ENCODE measurements at places on chromosomes 11 and 22.

DNA sequence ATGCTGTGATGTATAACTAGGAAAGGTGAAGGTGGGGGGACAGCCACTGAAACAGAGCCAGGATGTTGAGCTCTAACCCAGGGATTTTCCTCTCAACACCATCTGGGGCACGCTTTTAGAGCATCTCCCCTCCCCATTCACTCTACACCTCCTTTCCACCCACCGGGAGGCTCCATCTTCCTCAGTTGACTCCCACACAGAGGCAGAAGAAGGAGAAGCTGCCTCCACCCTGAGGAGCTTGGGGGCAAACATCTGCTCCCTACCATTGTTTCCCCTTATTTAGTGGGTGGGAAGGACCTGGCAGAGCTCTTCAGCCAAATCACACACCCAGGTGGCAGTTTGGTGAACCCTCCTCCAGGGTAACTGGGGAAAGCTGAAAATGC is 50.0 kb upstream of the ADA2 start:
- DNase-seq: no peak

- peak; percentile 64 for DNase-seq
Observed at GRCh38 chr11:116454020-116454645, 318.7 kb downstream of the BUD13 start.

DNA sequence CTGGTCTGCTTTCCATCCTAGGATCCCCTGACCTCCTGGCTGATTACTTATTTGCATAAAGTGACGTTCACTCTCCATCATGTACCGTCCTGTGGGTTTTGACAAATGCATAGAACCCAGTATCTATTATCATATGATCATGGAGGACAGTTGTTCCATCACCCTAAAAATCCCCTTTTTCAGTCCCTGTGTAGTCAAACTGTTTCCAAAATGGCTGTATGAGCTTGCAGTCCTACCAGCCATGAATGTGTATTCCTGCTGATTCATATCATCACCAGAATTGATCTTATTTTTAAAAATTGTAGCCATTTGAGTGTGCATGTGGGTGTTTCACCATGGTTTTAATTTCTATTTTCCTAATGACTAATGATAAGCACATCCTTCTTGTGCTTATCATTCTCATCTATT is 108.8 kb downstream of the MPPED1 start:
- no peak for DNase-seq

DNA sequence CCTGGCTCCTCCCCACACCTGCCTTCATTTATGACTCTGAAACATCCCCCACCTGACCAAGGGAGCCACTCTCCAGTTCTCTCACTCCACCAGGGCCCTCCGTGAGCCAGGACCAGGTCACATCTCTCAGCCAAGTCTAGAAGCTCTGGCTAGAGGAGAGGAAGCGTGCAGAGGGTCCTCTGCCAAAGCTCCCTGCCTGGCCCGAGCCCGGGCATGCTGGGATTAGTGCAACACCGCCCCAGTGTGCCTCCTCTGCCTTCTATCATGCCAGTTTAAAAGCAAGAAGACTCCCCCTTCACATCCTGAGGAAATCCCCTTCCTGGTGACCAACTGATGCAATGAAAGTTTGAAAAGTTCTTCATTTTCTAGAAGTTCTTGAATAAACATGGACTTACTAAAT is 23.5 kb downstream of the TP53AIP1 start:
- DNase-seq: no peak

DNA sequence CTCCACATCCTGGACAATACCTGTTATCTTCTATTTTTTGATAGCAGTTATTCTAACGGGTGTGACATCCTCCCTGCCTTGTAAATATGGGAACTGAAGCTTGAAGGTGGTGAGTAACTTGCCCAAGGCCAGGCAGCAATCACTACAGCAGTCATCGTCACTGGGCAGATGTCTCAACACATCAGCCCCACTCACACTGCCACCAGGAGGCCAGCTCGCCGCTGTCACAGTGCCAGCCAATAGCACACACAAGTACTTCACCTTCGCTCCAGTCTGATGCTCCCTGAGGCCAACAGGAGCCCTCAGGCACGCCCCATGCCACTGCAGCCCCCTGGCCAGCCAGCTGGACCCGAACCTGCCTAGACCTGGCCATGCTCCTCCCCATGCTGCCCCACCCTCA is 4.9 kb upstream of the TTLL1 start:
- DNase-seq: no peak

DNA sequence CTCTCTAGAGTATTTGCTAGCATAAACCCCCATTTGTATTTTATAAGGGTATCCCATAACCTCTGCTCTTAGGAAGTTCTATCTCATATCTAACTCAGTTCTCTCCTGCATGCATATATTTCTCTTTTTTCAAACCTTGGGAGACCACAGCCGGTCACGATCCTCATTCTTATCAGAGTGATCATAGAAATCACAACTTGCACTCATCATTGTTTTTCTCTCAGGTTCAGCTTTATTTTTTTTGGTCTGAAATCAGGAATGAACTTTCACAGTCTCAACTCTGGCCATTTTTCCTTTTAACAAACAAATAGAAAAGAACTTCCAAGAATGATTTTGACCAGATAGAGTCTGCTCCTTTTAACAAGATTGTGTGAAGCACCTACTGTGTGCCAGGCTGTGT is 98.6 kb upstream of the BLID start:
- DNase-seq: peak; percentile 51

GRCh38 chr22:37862570-37863325 is 13.5 kb downstream of the EIF3L start:
- DNase-seq: no peak

- DNase-seq: peak; percentile 65
Observed at GRCh38 chr22:18056161-18056666, 21.6 kb upstream of the PEX26 start.

- DNase-seq: no peak
Observed at GRCh38 chr11:69022260-69022659, 9.2 kb upstream of the MRGPRF start.

DNA sequence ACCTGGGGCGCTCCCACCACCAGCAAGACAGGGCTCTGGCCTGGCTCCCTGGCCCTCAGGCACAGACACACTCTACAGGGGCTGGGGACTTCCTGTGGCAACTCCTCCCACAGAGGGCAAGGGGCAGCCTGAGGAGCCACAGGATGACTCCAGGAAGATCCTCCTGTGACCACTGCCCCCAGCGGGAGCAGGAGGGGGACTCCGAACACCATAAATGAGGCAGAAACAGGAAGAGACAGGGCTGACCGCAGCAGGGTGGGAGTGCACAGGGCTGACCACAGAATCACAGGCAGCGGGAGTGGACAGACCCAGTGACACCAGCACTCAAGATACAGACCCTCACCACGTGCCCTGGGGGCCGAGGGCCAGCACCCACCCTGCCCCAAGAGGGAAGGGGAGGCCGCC is 10.8 kb downstream of the ARAP1 start:
- DNase-seq: no peak

DNA sequence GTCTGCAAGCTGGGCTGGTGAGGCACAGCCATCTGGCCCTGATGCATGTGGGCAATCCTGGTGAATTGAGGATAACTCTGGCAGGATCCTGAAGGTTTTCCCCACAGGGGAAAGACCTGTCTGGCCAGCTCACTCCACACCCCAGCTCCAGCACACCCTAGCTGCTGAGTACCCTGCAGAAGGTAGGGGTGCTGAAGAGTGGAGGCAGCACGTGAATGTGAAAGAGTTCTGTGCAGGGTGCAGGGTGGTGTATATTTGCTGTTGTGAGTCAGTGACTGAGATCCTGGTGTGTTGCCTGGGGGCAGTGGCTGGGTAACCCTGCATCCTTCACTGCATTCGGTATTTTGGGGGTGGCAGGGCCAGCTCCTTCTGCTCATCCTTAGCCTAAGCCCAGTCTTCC is 22.4 kb downstream of the DGAT2 start:
- DNase-seq: no peak

DNA sequence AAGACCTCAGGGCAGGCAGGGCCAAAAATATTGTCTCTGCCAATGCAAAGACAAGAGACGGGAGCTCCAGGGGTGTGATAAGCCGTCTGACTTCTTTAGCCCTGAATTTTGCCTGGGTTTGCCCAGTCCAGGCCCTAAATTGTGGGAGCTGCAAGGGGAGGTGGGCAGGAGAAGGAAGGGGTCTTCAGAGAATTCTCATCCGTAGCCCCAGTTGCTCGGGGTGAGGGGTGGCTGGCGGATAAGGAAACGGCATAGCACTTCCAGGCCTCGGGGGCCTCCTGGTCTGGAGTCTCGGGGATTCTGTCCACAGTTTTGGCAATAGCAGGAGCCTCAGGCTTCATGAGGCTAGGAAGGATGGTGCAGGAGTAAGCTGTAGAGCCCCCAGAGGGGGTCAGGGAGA is 7.4 kb downstream of the CD5 start:
- no peak for DNase-seq

DNA sequence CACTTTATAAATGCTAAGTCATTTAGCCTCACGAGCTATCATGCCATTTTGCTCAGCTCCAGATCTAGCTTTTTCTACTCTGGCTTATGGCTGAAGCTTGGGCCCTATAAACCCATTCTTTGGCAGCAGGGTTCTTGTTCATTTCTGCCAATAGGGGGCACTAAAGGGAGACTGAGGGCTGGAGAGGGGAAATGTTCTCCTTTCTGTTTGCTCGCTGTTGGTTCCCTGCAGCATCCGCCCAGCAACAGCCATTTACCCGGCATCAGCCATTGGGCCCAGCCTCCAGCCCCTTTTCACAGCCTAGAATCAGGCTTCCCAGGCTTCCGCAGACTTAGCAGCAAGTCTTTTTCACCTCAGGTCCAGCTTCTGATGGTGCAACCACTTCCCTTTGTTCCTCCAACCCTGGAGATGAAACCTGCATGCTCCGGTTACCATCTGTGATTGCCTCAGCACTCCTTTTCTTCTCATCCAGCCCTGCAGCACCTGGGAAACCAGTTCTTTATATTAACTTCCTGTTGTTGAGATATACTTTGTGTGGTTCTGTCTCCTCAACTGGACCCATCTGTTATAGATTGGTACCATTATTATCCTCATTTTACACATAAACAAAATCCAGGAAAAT is 4.2 kb upstream of the ME3 start:
- no peak for DNase-seq

DNA sequence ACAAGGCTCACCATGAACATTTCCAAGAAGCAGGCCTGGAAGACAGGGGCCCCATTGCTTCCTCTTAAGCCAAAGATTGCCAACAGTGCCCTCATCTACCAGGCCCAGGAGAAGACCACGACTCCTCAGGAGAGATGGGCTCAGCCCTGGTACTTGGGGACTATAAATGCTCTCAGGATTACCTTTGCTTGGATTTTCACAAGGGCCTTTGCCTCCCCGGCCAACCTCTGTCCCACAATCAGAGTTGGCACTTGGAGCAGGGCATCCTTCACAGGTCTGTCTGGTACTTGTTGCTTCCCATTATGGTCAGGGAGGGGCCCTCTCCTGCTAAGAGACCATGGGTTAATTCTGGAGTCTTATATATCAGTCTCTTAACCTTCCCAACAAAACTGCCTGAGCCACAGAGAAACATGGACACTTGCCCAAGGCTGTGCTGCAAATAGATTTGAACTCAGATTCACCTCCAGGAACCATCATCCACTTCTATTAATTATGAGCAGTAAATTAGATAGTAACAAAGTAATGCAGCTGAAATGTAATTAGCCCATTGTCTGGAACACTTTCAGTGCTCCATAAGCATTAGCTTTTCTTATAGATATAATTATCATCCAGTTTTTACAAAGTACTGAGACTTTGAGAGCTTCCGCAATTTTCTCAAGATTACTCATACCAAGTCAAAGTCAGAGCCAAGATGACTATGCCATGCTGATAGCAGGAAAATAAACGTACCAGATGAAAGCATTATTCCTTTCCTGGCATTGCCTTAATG is 33.5 kb downstream of the POU2AF3 start:
- DNase-seq: no peak

- DNase-seq: no peak
Observed at GRCh38 chr22:30582788-30583545, 8.5 kb upstream of the GAL3ST1 start.

DNA sequence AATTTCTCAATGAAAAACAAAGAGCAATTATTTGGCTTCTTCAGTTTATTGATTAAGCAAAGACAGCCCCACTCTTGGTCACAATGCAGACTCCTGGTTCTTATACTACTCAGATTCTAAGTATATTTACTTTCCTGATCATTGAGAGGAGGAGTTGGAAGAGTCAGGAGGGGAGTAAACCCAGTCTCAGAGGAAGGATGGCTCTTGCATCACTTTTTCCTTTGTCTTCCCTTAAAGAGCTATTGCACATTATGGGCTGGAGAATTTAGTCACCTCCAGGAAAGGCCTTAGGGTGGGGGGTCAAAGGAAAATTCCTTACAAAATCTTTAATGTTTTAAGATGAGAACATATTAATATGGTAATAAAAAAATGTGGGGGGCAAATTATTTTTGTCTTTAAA is 8.1 kb downstream of the SLC17A6 start:
- DNase-seq: no peak

- DNase-seq: no peak
Observed at GRCh38 chr11:131802440-131803115, 432.2 kb downstream of the NTM start.

GRCh38 chr11:134761386-134761785 is 349.3 kb upstream of the B3GAT1 start:
- no peak for DNase-seq

DNA sequence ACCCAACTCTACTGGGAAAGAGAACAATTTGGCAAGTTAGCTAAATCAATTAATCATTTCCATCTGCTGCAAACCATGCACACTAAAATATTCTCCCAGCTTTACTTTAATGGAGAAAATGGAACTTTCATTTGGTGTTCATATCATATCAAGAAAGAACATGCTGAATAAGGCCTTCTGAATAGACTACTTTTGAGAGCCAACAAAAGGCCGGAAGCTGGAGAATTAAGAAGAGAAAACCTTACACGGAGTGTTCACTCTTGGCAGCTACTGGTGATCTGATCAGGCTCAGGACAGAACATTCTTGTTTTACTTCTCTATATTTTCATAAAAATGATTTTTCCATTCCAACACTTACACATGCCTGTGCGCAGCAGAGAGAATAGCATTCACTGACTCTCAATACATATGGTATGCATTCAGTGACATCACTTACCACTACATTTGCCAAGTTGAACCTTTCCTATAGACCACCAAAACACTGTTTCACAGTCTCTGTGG is 165.3 kb downstream of the TTC28 start:
- peak; percentile 41 for DNase-seq

DNA sequence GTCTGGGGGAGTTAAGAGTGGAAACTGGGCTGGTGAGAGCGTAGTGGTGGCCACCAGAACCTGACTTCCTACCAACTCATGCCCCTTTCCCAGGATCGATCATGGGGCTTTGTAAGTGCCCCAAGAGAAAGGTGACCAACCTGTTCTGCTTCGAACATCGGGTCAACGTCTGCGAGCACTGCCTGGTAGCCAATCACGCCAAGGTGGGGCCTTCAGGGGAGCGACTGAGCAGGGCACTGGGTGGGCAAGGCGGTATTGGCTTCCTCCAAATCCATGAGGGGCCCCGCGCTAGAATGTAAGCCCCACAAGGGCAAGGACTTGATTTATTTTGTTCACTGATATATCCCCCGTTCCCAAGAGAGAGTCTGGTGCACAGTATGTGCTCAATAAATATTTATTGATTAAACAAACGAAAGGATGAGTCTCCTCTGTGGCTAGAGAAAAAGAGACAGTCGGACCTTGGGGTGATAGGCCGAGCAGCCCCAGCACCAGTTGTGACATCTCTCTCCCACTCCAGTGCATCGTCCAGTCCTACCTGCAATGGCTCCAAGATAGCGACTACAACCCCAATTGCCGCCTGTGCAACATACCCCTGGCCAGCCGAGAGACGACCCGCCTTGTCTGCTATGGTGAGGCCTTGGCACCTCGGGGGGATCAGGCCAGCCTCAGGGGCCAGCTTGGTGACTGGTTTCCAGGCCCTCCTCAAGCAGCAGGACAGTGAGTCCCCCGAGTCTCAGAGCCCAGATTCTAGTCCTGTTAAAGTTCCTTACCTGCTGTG is 765 bp downstream of the ZFPL1 start:
- no peak for DNase-seq

- peak; percentile 34 for DNase-seq
Observed at GRCh38 chr22:28989035-28989464, 72.6 kb downstream of the C22orf31 start.
